ENCODE measurements at places on chromosomes 16 and 17.

DNA sequence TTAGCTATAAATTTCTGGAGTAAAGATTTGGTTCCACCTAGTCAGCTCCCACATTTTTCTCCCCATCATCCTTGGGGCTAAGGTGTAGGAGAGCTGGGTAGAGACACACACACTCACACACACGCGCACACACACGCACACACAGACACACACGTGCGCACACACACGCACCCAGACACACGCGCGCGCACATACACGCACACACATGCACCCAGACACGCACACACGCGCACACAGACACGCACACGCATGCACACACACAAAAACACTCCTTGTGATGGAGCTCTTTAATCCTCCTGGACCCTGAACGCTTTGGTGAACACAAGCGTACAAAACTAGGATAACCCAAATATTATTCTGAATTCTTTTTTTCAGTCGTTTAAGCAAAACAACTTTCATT lies 253.6 kb downstream of the C16orf95 start:
- DNase-seq = no peak

DNA sequence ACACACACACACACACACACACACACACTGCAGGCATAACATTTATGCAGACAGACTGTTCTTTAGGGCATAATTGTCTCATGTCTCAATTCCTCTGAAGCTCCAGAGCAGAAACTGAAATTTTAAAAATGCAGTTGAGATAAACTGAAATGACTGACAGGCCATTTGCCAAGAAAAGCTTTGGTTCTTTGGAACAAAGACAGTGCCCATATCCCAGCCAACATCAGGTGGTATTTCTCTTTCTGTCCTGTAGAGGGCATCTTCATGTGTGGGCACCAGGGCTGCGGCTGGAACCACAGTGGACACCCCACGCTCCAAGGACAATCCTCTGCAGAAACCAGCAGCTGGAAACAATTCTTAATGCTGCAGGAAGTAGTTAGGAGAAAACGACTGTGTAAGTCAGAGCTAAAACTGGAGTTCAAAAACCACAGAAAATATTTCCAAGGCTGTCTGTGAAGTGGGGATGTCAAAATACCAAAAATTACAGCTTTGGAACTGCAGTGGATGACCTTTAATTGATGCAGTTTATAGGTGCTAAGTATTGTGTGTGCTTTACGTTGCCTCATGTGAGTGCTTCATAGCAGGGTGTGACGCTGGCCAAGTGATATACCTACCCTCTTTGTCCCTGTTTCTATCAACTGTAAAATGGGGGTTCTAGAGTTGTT lies 10.6 kb upstream of the MEFV start:
- no peak for DNase-seq

DNA sequence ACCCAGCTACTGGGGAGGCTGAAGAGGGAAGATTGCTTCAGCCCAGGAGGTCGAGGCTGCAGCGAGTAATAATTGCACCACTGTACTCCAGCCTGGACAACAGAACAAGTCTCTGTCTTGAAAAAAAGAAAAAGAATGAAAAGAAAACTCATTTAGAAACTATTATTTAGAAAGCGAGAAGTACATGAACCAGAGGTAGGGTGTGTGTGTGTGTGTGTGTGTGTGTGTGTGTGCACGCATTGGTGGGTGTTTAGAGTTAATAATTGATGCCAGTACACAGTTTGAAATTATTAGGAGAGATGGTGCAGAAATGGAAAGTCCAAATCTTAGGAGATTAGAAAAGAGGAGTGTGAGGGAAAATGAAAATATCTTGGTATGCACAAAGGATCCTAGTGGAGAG lies 106.6 kb downstream of the MRTFB start:
- DNase-seq = no peak

GRCh38 chr17:40063187-40063771 lies 514 bp downstream of the THRA start:
- DNase-seq = no peak

- DNase-seq = no peak
Measured at GRCh38 chr17:31251105-31251969, 45.7 kb downstream of the OMG start.

- DNase-seq = no peak
Measured at GRCh38 chr17:50547736-50548083, 736 bp downstream of the SPATA20 start.

GRCh38 chr16:56732366-56732765 lies 2.4 kb downstream of the NUP93 start:
- DNase-seq = no peak

DNA sequence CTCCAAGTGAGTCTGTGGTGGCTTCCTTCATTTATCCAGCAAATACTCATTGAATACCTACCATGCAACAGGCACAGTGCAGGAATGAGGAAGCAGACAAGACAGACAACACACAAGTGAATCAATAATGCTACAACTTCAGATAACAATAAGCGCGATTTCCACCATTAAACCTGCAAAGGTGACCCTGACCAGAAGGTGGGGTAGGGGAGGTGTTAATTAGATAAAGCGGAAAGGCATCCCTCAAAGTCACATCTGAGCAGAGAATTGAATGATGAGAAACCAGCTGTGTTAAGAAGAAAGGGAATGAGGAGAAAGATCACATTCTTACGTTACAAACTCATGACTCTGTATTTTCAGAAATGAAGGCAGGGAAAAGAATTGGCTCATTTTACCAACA lies 26.3 kb downstream of the ZZEF1 start:
- DNase-seq = no peak

DNA sequence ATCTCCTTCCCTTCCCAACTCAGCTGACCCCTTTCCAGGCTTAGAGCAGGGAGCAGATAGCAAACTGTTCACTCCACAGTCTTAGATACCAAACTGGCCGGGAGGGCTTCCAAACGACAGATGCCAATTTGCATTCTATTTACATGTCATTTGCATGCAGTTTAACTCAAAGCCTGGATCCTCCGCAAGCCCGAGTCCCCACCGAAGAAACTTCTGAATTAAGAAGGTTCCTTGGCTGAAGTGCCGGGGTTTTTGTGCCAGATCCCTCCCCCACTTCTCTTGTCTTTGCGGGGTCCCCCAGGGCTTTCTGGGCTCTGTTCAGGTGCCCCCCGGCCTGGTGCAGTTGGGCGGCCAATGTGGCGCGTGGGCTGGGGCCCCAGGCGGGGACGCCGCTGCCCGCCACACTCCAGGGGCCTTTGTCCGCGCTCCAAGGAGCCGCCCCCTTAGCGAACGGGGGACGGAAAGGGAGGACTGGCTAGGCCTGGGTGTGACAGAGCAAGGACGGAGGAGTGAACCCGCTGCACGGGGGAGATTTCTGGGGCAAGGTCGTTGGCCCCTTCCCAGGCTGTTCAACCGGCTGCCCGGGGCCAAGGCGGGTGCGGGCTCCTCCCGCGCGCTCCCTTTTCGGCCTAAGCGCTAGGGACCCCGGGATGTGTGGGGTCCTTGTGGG lies 1.2 kb downstream of the GPRC5B start:
- no peak for DNase-seq

DNA sequence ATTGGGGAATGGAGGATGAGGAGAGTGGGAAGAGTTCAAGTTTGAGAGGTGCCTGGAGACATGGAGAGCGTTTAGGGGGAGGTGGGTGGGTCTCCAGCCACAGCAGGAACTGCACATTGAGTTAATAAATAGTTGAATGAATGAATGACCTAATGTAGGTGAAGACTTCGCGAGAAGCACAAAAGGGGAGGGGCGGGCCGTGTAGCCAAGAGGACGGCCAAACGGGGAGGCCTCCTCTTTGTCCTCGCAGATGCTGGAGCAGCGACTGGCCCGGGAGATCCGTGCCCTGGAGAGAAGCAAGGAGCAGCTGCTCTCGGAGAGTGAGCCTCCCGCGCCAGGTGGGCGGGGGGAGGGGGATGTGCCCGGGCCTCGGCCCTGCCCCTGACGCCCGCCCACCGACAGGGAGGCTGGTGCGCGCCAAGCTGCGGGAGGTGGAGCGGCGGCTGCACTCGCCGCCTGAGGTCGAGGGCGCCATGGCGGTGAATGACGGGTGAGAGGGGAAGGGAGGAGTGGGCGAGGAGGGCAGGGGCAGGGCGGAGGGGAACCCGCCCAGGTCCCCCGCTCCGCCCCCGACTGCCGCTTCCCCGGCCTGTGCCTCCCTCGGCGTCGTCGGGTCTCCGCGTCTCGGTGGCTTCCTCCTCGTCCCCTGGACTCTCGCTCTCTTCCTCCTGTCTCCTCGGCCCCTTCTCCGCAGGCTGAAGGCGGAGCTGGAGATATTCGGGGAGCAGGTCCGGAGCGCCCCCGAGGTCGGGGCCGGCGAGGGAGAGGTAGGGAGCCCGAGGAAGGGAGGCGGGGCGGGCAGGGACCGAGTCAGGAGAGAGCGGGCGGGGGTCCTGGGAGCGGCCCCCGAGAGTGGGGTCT lies 12.9 kb downstream of the SYCE1L start:
- peak; percentile 24 for DNase-seq

DNA sequence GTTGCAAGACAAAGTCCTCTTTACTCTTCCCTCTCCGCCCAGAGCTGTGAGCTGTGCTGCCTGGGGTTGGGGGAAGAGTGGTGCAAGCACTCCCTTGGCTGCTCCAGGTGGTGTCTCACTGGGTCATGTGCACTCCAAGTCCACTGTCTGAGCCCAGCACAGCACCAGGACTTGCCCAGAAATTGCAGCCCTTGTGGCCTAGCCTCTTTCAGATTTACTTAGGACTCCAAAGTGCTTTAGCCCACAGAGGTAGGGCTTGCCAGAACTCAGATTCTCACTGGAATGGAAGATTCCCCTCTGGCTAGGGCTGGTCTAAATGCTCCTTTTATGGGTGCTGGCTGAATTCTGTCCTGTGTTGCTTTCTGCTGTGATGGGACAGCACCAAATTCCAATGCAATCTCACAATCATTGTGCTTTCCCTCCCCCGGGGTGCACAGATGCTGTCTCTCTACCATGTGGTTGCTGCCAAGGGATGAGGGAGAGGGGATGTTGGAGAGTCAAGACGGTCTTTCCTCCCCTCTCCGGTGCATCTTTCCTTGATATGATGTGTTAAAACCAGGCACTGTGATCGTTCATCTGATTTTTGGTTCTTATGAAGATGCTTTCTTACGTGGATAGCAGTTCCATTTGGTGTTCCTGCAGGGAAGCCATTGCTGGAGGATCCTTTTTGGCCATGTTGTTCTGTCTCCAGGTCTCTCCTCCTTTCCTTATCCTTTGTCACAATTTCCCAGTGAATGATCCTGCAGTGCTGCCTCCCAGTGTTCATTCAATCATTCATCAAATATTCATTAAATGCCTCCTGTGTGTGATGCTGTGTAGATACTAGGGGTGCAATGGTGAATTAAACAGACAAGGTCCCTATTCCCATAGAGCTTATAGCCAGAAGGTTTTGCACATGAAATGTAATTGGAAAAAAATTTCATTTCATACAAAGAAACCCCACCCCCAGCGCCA lies 216.3 kb downstream of the SPECC1 start:
- DNase-seq = no peak

DNA sequence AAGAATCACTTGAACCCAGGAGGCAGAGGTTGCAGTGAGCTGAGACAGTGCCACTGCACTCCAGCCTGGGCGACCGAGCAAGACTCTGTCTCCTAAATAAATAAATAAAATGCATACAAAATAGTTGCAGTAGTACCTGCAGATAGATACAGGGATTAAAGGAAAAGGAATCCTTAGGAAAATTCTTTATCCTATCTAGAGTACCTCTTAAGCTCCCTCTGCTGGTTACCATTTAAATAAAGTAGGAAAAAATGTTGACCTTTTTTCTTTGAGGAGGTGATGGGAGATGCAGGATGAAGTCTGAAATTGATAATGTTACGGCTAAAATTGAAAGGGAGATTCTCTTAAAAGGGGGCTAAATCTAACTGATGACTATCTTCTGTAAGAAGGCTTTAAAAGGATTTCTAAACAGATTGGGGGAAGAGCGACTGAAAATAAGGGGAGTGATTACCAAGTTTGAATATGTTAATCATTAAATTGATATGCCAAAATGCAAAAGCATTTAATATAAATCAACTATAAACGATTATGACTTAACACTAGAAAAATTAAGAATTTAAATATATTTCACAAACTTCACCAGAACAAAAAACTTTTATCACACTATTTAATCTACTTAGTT lies 29.4 kb downstream of the C16orf87 start:
- no peak for DNase-seq

DNA sequence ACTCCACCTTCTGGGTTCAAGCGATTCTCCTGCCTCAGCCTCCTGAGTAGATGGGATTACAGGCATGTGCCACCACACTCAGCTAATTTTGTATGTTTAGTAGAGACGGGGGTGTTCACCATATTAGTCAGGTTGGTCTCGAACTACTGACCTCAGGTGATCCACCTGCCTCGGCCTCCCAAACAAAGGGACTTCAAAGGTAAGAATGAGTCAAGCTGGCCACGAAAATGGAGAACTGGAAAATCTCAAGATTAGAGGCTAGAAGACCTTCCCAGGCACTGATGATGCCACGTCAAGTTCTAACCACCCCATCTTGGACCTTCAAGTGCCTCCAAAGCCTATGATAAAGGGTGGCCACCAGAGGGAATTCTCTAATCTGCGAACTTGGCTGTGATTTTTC lies 1.3 kb upstream of the CCL15 start:
- no peak for DNase-seq

DNA sequence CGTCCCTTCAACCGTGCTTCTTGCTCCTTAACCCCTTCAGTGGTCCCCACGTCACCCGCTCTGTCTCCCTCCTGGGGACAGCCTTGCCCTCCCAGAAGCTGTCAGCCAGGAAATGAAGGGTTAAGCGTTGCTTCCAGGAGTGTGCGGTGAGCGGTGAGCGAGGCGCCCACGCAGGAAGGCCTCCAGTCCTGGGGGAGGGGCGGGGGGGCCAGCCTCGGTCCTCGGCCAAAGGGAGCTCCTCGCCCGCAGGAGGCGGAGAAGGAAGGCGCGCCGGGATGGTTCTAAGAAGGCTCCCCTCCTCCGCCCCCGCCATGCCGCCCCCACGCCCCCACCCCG lies 2.3 kb downstream of the RBFOX3 start:
- no peak for DNase-seq

DNA sequence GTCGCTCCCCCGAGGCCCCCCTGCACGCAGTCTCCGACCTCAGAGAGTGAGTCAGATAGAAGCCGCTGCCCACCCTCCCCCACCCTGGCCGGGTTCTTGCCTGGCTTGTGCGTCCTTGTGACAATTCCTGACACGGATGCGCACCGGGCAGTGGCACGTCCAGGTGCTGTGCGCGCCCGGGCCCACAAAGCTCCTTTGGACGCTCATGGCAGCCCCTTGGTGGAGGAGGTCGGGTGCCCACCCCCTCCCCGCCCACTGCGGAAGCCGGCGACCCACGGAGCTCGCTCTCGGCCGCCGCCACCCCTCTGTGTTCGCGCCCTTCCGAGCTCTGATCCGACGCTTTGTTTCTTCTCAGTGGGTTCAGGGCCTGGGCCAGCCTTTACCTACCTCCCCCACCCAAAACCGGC lies 662 bp upstream of the TUBB3 start:
- DNase-seq = no peak

GRCh38 chr17:78053777-78054468 lies 74.6 kb downstream of the TMC6 start:
- DNase-seq = no peak

DNA sequence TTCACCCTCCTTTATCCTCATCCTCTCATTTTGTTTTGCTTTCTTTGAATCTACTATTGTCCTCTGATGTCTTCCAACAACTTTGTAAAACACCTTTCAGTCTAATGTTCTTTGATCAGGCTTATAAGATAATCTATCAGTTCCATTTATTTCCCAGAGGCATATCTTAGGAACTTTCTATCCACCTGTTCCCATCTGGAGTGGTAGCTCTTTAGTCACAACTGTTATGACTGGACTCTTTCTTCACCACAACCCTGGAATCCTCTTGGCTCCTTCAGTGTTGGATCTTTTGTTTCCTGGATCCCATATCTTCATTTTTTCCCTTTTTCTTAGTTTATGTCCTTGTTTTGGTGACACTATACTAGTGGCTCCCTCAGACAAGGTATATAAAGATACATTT lies 23.5 kb downstream of the RPS6KB1 start:
- no peak for DNase-seq

Measured in NCI-H2029 treated with DMSO at 0.1 percent for 48 hours (cell line).